ENCODE measurements at places on chromosomes 5 and 9.

DNA sequence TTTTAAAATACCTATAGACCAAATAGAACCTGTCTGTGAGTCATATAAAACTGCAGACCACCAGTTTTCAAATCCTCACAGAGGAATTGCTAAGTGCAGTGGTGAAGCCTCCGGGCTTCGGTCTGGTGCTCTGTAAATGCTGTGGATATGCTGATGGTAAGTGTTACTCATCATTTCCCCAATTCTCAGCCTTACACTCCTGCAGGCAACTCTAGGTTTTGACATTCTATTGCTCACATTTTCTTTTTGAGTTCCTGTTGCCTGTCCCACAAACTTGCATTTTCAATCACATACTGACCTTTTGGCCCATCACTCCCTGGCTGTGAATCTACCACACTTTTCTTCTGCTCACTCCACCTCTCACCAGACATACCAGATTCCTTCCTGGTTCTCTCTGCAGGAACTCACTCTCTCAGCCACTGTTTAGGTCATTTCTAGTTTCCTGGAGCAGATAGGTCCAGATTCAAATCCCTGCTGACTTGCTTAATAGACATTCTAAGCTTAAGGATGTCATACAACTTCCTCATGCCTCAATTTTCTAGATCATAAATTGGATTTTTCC, 192.9 kb downstream of the RAB3C start:
- no peak for DNase-seq

DNA sequence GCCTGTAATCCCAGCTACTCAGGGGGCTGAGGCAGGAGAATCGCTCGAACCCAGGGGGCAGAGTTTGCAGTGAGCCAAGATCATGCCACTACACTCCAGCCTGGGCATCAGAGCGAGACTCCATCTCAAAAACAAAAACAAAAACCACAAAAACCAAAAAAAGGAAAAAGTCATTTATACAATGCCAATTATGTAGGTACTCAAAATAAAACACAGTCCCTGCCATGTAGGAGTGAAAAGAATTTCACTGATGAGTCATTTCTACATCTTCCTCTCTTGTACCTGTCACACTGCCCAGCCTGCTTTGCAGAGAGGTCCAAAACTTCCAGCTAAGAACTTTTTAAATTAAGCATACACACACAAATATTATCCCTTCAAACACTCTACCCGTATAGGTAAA, 215.8 kb downstream of the EPB41L4A start:
- no peak for DNase-seq

- no peak for DNase-seq
These were observed 84.0 kb downstream of the MARCHF11 start for GRCh38 chr5:16095612-16096011.

DNA sequence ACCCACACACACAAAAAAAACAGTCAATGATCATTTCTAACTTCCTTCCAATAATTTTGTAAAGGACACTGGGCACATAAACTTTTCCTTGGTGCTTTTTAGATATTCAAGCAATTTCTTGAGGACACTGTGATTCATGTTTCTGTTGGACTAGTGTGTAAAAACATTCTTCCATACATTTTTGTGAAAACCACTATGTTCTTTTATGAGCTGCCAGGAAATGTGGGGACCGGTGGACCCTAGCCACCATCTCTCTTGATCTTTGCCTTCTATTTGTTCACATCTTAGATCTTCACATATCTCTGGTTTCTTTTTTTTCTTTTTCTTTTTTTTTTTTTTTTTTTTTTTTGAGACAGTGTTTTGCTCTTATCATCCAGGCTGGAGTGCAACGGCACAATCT, 287.4 kb downstream of the GLIS3 start:
- DNase-seq, result no peak

- no peak for DNase-seq
These were observed 396.9 kb downstream of the PDE4D start for GRCh38 chr5:59496524-59497134.

GRCh38 chr5:104241046-104241445, 678.5 kb upstream of the NUDT12 start:
- no peak for DNase-seq

GRCh38 chr5:171755354-171755821, 30.2 kb upstream of the SMIM23 start:
- no peak for DNase-seq

DNA sequence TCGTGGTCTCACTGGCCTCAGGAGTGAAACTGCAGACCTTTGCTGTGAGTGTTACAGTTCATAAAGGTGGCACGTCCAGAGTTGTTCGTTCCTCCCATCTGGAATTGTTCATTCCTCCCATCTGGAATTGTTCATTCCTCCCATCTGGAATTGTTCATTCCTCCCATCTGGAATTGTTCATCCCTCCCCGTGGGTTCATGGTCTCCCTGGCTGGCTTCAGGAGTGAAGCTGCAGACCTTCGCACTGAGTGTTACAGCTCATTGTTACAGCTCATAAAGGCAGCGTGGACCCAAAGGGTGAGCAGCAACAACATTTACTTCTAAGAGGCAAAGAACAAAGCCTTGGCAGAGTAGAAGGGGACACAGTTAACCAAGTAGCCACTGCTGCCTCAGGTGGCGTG, 69.1 kb downstream of the GCNT1 start:
- DNase-seq, result no peak

- no peak for DNase-seq
These were observed 31.7 kb downstream of the GSN start for GRCh38 chr9:121299467-121300282.

- no peak for DNase-seq
These were observed 21.1 kb upstream of the LHX2 start for GRCh38 chr9:123990427-123990826.

DNA sequence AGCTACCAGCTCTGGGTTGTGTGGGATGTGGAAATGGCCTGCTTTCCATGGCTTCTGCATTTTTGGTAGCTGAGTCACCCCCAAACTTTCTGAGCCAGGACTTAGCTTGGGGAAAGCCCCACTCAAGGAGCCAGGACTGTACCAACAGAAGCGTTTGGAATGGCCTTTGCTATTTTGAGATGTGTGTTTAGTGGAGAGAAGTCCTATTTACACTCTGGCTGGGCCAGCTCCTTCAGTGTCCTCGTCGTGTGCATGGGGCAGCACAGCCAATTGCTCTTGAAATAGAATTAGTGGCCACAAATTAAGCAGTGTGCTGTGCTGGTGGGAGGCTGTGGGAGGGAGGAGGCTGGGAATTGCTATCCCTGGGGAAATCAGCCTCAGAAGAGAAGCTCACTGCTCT, 51.6 kb downstream of the ENTREP1 start:
- no peak for DNase-seq

DNA sequence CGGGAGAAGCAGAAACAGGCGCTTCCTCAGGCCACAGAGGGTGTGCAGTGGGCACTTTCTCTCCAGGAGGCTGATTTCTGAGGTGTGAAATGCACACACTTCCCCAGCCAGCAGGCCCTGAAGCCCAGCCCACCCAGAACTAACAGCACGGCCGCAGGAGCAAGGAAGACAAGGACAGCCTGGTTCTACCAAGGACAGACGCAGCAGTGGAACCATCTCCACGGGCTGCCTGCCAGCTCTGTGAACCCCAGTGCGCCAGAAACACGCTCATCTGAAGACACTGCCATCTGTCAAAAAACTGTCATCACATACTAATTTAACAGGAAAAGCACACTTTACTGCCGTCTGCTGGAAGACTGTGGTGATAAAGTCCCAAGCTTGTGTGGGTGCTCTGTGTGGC, 40.7 kb downstream of the MAPK9 start:
- no peak for DNase-seq

DNA sequence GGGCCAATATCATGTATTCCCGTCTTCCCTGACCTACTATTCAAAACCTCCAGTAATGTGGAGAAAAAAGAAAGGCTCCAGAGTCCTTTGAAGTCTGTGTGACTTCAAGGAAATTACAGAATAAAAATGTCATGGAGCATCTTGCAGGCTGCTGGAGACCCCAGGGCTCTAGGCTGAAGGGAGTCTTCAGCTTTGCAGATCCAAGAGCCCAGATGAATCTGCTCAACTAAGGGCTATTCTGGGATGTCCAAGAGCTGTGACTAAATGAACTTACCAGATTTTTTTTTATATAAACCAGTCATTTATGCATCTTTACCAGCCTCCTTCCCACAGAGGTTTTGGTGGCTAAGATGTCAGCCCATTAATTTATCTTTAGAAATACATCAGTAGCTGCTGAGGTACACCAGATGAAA, 167.3 kb downstream of the MUSK start:
- no peak for DNase-seq

GRCh38 chr5:154696891-154697290, 58.3 kb upstream of the LARP1 start:
- no peak for DNase-seq

- DNase-seq, result no peak
These were observed 69.5 kb upstream of the CDH6 start for GRCh38 chr5:31124026-31124425.

DNA sequence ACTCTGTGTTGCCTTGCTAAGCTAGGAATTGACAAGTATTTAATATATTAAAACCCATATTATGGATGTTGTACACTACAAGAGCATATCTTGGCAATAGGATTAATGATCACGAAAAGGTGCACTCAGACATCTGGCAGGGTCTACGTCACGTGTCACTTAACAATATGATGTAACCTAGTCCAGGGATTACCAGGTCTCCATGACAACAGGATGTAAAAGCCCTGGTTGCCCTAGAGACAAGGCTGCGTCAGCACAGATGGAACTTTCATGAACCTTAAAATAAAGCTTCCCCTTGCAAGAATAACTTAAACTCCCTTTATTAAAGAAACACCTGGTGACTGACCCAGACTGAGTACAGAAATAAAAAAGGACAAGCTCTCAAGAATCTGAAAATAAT, 717.8 kb downstream of the CDH18 start:
- no peak for DNase-seq

DNA sequence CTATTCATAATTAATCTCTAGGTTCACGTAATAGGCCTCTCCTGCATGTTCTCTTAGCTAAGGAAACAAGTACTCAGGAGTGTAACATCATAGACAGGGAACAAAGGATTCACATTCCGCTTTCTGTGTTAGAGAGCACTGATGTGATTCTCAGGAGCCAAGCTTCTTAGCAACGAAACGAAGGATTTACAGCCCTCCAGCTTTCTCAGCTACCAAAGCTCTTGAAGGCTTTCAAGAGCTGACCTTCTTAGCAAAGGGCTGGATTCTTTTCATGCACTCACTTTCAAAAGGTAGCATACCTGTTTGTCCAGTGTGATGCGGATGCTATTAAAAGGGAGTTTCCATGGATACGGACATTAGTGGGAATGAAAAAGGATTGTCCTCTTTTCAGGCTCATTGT, 107.4 kb downstream of the TUSC1 start:
- no peak for DNase-seq

- no peak for DNase-seq
These were observed 7.0 kb upstream of the NKD2 start for GRCh38 chr5:1001406-1002270.

GRCh38 chr9:36501727-36502126, 71.0 kb upstream of the MELK start:
- DNase-seq, result no peak

- DNase-seq, result no peak
These were observed 14.3 kb downstream of the CEL start for GRCh38 chr9:133075925-133076630.

DNA sequence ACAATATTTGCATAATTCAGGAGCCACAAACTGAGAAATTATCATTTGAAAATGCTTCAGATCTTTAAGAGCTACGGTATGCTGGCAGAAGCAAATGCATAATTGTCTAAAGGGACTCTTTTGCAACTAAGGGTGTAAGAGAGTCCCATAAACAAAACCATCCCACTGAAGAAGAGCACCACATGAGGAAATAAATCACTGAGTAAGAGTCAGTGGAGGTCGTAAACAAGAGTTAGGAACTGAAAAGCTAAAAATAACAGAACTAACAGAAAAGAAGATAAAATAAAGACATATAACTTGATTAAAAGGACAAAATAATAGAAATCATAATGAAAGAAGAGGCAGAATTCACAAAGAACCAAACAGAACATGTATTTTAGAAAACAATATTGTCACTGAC, 3.5 kb upstream of the SMC2 start:
- no peak for DNase-seq

GRCh38 chr5:849651-850301, 1.0 kb downstream of the ZDHHC11 start:
- no peak for DNase-seq

DNA sequence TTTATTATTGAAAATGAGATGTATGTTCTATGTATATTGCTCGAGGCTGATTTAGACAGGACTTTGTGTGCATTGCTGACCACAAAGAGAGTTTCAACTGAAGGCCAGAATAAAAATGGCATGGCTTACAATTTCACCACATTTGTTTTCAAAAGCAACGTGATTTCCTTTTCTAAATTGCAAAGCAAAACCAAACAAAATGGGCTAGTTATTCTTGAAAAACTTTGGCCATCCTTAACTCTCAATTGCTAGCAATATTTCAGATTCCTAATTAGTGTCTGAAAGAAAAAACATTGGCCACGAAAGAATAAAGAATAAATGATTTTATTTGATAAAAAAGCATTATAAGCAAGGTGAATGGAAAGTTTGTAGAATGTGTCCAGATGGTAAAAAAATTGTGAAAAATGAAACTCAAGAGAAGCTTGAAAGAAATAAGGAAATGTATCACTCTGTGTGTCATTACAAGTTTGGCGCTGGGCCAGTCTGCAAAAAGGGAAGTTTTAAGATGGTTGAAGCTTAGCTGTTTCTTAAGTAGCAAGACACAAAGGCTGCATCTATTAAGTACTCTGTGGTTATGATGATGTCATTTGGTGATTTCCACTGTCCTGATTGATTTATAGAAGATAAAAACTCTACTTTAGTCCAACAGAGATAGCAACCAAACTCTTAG, 89.2 kb upstream of the PRLR start:
- peak; percentile 29 for DNase-seq

- peak; percentile 1 for DNase-seq
These were observed 180.1 kb upstream of the MVB12B start for GRCh38 chr9:126146254-126147145.

- DNase-seq, result no peak
These were observed 132.4 kb upstream of the NIPBL start for GRCh38 chr5:36743891-36744772.

DNA sequence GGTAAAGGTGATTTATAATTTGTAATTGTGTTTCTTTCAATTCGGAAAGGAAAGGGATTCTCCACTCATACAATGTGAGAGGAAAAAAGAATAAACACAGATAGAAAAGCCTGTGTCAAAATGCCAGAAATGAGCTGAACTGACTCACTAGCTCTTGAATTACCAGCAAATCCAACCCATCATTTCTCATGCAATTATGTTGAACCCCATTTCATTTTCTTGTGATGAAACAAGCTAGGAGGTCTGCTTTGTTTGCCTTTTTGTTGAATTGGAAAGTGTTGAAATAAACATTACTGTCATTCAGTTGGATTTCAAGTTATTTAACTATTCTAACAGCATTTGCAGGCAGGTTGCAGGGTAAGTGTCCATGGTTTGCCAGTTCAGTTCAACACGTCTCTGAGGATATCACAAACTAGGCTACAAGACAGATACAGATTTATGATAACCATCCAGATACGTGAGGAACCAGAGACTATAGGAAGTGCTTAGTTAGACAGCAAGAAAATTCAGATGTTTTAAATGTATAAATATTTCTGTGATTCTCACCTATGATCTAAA, 547.2 kb downstream of the MAT2B start:
- DNase-seq, result no peak
